ENCODE measurements at places on chromosomes 16 and 17.

DNA sequence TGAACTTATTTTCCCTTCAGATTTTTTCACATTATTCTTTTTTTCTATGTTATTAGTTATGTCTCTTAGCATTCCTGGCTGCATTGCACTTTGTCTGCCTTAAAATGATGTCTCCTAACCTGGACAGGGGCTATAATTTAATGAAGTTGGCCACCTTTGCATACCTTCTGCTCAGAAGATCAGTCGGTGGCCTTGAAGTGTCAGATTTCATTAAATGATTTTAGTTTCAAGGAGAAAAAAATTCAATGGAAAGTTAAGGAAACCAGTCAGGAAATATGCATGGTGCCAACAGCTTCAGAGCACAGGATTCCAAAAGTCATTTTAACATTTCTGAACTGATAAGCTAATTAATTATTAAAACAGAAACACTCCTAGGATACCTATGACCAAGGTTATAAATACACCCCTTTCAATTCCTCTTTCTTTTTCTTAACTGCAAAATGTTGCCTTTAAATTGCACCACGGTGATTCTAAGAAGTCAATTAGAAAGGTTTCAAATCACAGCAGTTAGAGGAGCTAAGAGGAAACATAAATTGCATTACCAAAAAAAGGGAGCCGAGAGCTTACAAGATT lies 533.4 kb downstream of the KCNJ2 start:
- DNase-seq = no peak

DNA sequence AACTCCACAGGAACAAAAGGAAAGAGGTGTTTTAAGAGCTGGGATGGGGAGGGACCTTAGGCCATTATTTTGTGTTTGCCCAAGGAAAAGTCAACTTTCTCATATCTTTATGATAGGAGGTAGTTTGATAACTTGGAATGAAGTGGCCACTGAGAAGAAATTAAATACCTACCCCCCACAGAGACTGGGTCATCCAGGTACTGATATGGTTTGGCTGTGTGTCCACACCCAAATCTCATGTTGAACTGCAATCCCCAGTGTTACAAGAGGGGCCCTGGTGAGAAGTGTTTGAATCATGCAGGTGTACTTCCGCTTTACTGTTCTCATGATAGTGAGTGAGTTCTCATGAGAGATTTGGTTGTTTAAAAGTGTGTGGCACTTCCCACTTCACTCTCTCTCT lies 477.9 kb upstream of the KIF2B start:
- no peak for DNase-seq

- DNase-seq = no peak
Observed at GRCh38 chr17:17216776-17217175, 10.6 kb upstream of the PLD6 start.

DNA sequence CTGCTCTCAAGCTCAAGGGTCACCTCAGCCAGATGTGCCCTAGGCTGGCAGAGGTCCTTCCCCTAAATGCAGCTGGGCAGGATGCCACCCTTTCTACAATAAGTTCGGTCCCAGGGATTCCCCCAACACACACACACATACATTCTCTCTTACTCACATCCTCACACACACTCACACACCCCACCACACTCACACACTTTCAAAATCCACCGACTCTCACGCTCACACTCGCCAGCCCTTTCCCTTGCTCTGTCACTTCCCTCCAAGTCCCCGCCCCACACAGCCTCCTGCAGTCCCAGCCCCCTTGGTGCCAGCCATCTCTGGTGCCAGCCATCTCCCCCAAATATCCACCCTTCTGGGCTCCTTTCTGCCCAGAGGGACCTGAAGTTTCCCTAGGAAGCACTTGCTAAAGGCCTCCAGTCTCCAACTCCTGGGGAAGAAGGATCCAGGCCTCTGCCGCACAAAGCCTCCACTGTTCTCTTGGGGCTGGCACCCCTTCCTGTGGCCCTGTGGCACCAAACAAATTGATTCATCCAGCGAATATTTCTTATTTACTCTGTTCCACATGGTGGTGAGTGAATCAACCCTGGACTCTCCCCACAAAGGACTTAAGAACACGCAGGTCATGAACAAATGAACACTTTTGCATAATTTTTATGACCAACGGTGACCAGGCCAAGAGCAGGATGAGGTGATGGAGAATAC lies 3.8 kb upstream of the USP36 start:
- DNase-seq = no peak

GRCh38 chr16:12228602-12229499 lies 252.3 kb downstream of the SNX29 start:
- DNase-seq = peak; percentile 60

GRCh38 chr17:32519228-32520103 lies 32.7 kb downstream of the CDK5R1 start:
- DNase-seq = peak; percentile 66

- no peak for DNase-seq
Observed at GRCh38 chr17:47801176-47801765, 20.3 kb downstream of the OSBPL7 start.

Measured in lung (tissue), 17 donors.